ENCODE measurements at places on chromosomes 1 and 21.

DNA sequence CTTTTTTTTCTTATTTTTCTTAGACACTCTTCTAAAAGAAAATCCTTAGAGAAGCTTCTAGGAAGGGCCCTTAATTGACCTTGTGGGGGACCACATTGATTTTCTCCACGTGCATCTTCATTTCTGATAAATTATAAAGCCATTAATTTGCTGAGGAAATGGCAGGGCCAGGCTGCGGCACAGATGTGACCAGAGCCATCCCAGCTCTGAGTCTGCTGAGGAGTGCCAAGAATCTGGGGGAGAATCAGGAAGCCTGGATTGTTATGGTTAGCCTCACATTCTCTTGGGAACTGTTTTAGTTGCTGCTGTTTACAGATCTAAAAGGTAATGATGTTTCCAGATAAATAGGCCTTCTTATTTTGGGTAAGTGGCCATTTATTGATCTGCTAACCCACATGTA, 16.2 kb downstream of the PROX1 start:
- no peak for DNase-seq

DNA sequence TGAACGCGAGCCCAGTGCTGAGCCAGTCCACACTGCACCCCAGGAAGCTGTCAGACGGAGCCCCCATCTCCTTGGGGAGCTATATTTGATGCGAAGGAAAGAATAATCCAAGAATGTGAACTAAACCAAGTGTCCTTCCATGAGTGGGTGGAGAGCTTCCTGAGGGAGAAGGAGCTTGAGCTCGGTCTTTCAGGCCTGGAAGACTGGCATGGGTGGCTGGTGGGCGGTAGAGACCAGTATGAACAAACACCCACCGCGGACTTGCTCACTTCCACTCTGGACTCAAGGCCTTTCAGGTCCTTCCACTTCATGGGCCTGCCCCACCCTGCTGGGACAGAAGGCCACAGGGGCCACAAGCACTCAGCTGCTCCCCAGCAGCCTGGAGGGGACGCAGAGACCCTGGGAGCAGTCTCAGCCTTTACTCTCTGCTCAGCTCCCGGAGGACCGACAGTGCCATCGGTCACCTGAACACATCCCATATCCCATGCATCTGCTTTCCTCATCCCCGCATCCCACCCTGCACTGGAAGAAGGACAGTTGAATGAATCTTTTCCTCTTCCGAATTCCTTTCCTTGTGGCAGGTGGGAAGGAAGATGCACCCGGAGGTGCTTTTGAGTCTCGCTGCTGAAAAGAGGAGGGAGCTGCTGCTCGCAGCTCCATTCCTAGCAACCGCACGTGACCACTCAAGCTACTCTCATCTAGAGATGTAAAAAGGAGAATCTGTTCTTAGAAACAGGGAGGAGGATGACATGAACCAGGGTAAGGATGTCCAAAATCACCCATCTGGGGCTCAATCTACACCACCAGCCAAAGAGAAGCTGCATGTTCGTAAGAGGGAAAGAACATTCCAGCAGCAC, 92.3 kb downstream of the PGBD5 start:
- DNase-seq = no peak

GRCh38 chr1:173870252-173871075, 2.3 kb downstream of the ZBTB37 start:
- peak; percentile 12 for DNase-seq

GRCh38 chr1:2633936-2634491, 1.2 kb upstream of the MMEL1 start:
- no peak for DNase-seq

GRCh38 chr1:165915932-165916348, 88.5 kb downstream of the UCK2 start:
- DNase-seq = no peak

- DNase-seq = peak; percentile 40
These were observed 91.6 kb downstream of the LRRC8C start for GRCh38 chr1:89724369-89725010.

GRCh38 chr1:231272880-231273279, 31.9 kb downstream of the GNPAT start:
- no peak for DNase-seq

DNA sequence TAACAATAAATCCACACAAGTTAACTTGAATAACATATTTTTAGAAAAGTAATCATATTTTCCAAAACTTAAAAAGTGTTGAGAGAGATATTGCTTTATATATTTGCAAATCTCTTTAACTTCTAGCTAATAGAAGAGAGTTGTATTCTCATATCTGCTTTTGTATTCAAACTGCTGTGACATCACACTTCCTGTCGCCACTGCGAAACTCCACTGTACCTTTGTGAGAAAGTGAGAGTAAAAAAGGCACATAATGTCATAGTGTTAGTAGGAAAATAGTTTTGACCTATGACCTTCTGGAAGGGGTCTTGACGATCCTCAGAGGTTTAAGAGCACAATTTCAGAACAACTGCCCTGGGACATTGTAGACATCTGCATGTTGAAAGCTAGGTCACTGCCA, 21.6 kb downstream of the AK5 start:
- DNase-seq = no peak

- no peak for DNase-seq
These were observed 634.9 kb downstream of the LMO4 start for GRCh38 chr1:87963556-87963955.

- no peak for DNase-seq
These were observed 16.3 kb downstream of the PHGDH start for GRCh38 chr1:119727991-119728390.

GRCh38 chr1:16324456-16324890, 27.8 kb downstream of the FBXO42 start:
- no peak for DNase-seq

DNA sequence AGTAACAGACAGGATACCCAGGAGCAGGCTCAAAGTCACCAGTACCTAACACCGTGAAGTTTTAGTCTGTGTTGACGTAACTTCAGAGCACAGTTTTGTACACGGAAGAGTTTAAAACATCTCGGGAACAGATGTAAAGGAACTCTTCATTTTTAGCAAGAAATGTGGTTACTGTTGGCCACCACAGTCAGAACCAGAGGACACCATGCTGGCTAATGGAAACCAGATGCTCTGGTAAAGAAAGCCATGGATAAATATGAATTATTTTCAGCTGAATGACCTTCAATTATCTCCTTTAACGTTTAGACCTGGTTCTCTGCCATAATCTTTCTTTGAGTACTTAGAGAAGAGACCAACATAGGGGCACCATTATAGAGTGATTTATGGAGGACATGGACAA, 115.9 kb downstream of the NTMT2 start:
- DNase-seq = no peak
